CD4-positive, alpha-beta T cell treated with Interleukin-17A for 1 hour (primary cell): ENCODE measurements at places on chromosomes 3 and 15.
A peak's percentile ranks its signal among the peaks of the same experiment; 100 is the strongest.

- DNase-seq, result peak; percentile 54
Measured at GRCh38 chr3:151171145-151171757, 31.8 kb downstream of the GPR171 start.

DNA sequence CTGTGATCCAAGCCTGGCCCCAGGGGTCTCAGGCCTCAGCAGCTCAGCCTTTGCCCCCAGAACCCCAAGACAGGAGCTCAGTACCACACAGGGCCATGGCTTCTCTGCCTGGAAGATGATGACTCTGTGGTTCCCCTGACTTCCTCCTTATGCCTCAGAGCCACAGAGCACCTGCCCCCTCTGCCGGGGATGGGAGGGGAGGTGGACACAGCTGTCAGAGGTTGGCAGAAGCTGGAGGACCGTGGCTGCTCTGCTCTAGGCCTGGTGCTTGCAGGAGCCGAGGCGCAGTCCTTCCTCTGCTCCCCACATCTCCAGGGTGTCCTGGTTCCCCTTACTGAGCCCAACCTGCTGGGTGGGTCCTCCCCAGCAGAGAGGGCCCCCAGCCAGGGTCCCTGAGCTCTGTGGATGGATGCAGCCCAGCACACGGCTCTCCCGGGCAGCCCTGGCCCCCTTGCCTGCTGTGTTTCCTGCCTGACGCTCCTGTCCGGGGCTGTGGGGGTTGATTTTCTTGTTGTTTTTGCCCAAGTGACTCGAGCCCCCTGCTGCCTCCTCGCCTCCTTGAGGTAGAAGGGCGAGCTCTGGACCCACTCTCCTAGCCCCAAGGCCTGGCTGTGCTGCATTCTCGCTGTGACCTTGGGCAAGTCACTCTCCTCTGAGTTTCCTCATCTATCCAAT is 36.6 kb downstream of the PSTPIP1 start:
- no peak for DNase-seq

DNA sequence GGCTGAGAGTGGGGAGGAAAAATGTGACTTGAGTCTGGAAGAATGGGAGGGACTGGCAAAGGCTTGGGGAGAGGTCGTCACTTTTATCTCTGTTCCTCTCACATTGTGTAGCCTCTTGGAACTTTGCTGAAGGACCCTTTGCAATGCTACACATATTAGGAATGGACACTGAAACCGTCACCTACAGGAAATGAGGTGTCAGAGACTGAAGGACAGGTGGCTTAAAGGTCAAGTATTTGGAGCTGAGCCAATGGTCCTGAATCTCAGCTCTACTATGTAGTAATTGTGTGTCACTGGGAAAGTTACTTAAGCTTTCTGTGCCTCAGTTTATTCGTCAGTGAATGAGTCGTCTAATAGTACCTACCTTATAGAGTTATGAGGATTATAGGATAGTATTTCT is 14.7 kb downstream of the MCTP2 start:
- no peak for DNase-seq

- DNase-seq, result no peak
Measured at GRCh38 chr15:101054116-101054515, 135.0 kb downstream of the LRRK1 start.

GRCh38 chr3:72538070-72538745 is 310.0 kb downstream of the SHQ1 start:
- DNase-seq, result no peak

DNA sequence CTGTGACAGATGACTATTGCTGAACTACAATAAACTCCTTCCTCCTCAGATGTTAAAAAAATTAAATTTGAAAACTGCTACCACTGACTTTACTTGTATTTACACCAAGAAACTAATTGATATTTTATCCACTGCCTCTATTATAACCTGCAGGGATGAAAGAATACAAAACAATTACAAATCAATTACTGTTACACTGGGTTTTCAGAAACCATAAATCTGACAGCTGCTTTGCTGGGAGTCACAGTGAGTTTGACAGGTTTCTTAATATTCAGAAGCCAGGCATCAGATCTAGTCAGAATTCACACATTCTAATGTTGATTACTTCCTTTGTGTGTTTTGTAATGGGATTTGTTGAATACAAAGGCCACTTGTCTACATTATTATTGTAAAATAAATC is 252.6 kb upstream of the MRPL3 start:
- no peak for DNase-seq

DNA sequence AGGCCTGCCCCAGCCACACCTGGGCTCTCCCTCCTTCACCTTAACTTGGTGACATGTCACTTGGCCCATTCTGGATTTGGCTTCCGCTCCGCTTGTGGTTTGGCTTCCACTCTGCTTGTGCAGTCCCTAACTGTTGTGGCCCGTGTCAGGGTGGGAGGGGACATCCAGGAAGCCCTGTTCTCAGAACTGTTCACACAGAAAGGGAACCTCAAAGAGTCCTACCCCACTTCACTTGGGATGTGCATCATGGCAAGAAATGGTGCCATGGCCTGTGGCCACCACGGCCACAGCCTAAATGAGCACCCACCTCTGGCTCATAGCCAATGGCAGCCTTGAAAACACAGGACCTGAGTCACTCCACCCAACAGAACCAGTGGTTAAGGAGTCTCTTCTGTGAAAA is 63.4 kb downstream of the CYP19A1 start:
- DNase-seq, result no peak

- no peak for DNase-seq
Measured at GRCh38 chr3:114941626-114942309, 205.3 kb downstream of the ZBTB20 start.

- no peak for DNase-seq
Measured at GRCh38 chr3:193982258-193982659, 153.7 kb upstream of the HES1 start.

DNA sequence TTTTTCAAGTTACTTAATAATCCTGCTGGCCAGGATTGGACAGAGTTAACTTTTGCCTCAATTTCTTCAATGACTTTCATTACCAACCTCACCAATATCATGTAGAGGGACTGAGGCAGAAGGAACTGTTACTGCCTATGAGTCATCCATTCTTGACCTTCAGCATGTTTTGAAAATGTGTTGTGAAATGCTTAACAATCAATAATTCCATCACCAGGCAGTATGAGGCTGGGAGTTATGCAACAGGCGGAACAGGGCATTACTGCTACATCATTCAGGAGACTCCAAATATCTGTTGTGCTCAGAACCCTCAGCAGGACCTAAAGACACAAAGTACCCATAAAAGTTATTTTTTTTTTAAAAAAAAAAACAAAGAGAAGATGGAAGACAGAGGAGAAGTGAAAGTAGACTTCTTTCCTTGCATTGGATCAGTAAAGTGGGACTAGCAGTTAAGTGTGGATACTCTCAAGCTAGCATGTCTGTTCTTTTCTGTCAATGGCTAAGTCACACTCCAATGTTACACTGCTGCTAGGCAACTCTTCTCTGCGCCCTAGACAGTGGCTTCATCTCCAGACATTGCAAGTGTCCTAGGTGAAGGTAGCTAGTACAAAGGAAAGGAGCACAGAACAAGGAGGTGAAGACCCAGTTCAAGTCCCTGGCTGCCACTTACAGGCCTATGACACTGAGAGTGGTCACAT is 184.9 kb upstream of the LPP start:
- DNase-seq, result no peak

GRCh38 chr15:64586984-64587383 is 126.6 kb downstream of the ZNF609 start:
- DNase-seq, result no peak

- no peak for DNase-seq
Measured at GRCh38 chr3:13662238-13662847, 113.4 kb downstream of the FBLN2 start.

- DNase-seq, result no peak
Measured at GRCh38 chr3:38343797-38344594, 2.6 kb upstream of the XYLB start.

GRCh38 chr3:39296197-39297077 is 16.6 kb upstream of the CX3CR1 start:
- DNase-seq, result no peak

- no peak for DNase-seq
Measured at GRCh38 chr3:84967767-84968581, 9.2 kb downstream of the CADM2 start.

DNA sequence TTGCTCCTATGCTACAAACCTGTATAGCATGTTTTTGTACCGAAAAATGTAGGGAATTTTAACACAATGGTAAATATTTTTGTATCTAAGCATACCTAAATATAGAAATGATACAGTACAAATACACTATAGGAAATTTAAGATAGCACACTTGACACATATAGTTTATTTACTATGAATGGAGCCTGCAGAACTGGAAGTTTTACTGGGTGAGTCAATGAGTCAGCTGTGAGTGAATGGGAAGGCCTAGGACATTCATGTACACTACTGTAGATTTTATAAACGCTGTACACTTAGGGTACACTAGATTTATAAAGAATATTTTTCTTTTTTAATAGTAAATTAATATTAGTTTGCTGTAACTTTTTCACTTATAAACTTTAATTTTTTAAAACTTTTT is 707.7 kb upstream of the EPHA6 start:
- DNase-seq, result no peak

DNA sequence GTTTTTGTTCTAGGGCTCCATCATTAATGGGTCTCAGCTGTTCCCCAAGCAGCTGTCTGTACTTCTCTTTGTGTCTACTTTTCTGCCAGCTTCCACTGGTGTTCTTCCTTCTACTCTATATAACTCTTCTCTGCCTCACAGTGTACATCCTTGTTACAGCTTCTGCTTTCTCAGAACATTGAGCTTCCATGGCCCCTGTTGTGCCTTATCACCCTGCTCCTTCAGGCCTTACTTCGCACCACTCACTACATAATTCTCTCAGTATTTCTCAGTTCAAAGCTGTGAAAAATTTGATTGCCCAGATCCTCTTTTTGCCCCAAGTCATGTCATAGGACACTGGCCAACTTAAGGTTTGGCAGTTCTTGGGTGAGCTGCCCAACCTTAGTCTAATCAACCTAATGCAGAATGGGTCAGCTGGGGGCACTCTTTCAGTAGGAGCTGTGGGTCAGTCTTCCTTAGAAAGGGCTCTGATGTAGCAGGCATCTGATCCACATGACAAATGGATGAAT is 28.9 kb downstream of the CSTA start:
- no peak for DNase-seq

DNA sequence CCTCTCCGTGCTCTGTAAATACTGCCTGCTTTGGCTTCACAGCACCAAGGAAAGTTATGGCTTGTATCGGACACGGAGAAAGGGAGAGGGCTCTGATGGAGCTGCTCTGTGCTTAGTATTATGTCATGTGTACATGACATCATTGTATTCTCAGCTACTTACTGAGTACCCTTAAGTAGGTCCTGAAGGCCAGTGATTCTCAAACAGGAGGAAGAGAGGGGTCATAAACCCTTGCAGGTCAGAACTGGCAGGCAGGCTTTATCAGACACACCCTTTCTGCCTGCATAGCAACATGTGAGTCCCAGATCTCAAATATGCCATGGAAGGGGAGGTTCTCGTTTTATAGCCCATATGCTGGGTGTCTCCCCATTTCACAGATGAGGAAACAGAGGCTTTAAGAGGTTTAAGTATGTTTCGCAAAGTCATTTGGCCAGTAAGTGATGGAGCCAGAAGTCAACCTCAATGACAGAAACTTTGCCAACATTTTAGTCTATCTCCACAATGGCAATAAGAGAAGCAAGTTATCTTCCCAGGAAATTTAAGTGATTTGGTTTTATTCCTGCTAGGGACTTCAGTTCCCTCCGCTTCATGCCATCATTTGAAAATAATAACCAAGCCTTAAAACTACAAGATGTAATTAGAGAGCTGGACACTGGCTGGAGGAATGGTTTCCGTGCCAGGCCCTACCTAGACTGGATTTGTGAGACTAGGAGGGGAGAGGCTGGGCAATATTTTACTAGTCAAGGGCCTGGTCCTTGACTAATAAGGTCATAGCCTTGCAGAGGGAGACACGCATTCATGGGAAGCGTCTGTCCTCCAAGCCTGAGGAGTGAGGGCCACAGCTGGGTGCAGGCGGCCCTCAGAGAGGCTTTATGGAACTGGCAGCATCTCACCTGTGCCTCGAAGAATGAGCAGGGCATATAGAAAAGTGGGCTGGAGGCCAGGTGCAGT is 133.0 kb downstream of the XXYLT1 start:
- DNase-seq, result no peak

DNA sequence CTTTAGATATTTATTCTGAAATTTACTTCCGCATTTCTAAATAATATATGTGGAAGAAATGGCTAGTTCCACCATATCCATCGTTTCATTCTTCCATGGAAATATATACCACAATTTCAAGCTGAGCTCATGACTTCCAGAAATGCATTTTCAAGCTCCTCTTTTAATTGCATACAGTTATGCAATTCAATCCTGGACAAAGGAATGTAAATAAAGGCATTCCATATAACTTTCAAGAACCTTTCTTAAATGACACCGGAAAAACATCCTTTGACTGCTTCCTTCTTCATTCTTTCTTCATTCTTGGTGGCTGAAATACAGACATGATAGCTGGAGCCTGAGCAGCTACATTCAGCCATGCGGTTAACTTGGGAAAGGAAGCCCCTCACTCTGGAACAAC is 185.2 kb upstream of the GADL1 start:
- DNase-seq, result no peak

GRCh38 chr15:68349151-68349550 is 71.6 kb downstream of the FEM1B start:
- DNase-seq, result no peak

GRCh38 chr3:161770484-161771386 is 274.1 kb downstream of the OTOL1 start:
- DNase-seq, result no peak

GRCh38 chr3:155876037-155876436 is 5.6 kb downstream of the GMPS start:
- DNase-seq, result no peak

DNA sequence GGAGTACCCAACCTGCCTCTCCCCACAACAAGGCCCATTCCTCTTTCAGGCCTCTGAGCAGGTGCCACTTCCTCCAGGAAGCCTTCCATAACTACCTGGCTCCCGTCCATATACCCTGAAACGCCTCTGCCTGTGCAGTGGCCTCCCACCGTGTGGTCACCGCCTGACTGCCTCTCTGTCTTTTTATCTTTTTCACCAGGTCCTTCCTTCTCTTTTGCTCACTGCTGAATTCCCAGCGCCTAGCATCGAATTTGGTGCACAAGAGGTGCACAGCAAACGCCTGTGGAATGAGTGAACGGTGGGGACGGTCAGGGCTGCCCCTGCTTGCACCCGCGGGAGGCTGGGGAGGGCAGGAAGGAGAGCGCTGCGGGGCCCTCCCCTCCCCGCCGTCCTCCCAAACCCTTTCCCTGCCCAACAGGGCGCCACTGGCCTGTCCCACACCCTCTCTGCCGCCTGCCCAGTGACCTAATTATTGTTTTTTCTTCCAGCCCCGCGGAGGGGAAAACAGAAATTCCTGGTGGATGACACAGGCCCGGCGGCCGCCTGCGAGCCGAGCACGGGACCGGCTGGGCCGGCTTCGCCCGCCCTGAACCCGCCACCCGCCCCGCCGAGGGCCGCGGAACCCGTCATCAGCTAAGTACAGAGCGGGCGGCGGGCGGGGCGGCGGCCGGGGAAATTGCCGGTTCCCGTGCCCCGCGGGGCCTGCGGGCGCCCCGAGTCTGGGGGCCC is 140.1 kb downstream of the SMAD6 start:
- no peak for DNase-seq

- DNase-seq, result no peak
Measured at GRCh38 chr3:113241292-113242095, 30.1 kb downstream of the BOC start.

GRCh38 chr3:134299185-134299887 is 48.7 kb upstream of the RYK start:
- DNase-seq, result no peak
